ENCODE measurements at places on chromosomes 11 and 22.
A peak's percentile ranks its signal among the peaks of the same experiment; 100 is the strongest.

GRCh38 chr11:40986320-40986719, 473.1 kb downstream of the LRRC4C start:
- DNase-seq, result no peak

- DNase-seq, result no peak
Measured at GRCh38 chr11:47372422-47372821, 5.9 kb downstream of the SPI1 start.

GRCh38 chr11:111282562-111283075, 15.7 kb upstream of the POU2AF3 start:
- DNase-seq, result no peak

DNA sequence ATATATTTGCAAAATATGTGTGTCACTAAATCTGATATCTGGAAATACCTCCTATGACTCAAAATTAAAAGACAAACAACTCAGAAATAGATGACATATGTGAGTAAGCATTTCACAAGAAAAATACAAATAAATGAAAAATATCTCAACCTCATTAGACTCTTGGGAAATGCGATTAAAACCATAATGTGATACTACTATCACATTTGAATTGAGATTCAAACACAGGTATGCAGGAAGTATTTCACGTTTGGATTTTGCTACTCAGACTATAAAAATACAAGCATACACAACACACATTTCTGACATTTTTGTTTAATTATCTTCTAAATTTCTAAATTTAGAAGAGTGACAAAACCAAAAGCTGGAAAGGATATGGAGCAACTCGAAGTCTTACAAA, 811.9 kb upstream of the LRRC4C start:
- DNase-seq, result no peak

GRCh38 chr22:26597480-26597879, 7.5 kb upstream of the TPST2 start:
- no peak for DNase-seq

DNA sequence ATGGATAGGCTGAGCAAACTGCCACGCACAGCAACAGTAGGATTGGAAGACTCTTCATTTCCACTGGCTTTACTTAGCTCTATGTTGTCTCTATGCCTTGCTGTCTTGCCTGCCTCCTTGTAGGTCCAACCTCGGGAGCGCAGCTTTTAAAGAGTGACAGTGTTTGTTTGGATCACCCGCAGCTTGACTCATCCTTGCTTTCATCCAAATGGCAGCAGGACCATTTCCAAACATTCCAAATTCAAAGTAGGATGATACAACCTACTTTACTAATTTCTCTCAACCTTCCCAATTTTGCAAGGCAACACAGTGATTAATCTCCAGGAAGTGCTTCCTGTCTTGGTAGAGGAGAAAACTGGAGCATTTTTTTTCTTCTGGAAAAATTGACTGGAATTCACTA, at the start of gene MMP3:
Gene MMP3 (minus strand): TSS at position 121 of the 400 bp plus-strand sequence. CDS start 63 bp downstream, at position 58.
- DNase-seq, result no peak

- peak; percentile 9 for DNase-seq
Measured at GRCh38 chr22:30606455-30607299, at the start of gene TCN2. Gene TCN2 (plus strand): TSS chr22:30607174. CDS start chr22:30607332, 158 bp downstream.

GRCh38 chr11:117547946-117548345, 220.3 kb downstream of the CEP164 start:
- DNase-seq, result no peak

- no peak for DNase-seq
Measured at GRCh38 chr22:46180370-46181137, 30.2 kb downstream of the PPARA start.

DNA sequence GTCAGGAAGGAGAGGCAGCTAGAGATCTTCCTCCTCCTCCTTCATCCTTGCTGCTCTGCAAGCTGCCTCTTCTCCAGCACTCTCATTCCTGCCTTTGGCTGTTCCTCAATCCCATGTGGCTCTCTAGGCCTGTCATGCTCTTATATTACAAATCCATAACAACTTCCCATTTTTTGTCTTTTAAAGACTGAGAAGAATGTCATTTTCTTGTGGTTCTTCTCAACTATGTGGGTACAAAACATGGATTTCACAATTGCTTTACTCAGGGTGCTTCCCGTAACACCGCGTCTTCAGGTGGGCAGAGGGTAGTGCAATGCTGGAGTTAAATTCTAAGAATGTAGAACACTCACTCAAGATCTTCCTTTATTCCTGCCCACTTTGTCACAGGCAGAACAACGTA, 6.8 kb upstream of the CAT start:
- no peak for DNase-seq

GRCh38 chr11:27526535-27526934, 20.0 kb upstream of the LIN7C start:
- DNase-seq, result no peak

DNA sequence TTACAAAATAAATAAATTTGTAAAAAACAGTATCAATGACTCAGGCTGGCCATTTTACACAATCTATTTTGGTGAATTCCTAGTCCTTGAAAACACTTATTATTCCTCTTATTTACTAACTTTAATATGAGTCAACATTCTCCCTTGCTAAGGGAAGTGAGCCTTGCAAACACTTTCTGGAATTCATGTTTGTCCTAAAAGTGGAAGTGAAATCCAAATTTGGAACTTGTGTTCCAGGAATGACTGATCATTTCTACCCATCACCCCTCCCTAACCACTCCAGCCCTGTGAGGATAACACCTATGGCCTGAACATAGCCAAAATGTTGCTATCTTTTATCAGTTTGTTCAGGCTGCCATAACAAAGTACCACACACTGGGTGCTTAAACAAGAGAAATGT, 83.1 kb downstream of the OR5AK2 start:
- DNase-seq, result no peak

GRCh38 chr11:111957663-111958444, 20.7 kb downstream of the DIXDC1 start:
- no peak for DNase-seq
